Kidney epithelial cell (primary cell): ENCODE measurements at places on chromosomes 5 and 9. TPM values are rescaled to one million over a fixed set of nuclear protein-coding genes. Genes with fewer than 3 reads are reported as not detected.
A peak's percentile ranks its signal among the peaks of the same experiment; 100 is the strongest.

DNA sequence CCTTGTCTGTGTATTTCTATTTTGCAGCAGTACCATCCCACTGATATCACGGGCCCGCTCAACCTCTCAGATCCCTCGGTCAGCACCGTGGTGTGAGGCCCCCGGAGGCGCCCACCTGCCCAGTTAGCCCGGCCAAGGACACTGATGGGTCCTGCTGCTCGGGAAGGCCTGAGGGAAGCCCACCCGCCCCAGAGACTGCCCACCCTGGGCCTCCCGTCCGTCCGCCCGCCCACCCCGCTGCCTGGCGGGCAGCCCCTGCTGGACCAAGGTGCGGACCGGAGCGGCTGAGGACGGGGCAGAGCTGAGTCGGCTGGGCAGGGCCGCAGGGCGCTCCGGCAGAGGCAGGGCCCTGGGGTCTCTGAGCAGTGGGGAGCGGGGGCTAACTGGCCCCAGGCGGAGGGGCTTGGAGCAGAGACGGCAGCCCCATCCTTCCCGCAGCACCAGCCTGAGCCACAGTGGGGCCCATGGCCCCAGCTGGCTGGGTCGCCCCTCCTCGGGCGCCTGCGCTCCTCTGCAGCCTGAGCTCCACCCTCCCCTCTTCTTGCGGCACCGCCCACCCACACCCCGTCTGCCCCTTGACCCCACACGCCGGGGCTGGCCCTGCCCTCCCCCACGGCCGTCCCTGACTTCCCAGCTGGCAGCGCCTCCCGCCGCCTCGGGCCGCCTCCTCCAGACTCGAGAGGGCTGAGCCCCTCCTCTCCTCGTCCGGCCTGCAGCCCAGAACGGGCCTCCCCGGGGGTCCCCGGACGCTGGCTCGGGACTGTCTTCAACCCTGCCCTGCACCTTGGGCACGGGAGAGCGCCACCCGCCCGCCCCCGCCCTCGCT, 1.9 kb downstream of the LRRC26 start:
- DNase-seq, result no peak

Gene KIF3A
- 10.6 and 10.7 TPM in 2 replicates for total RNA-seq

GRCh38 chr5:97914483-97914882, 731.4 kb upstream of the RIOK2 start:
- no peak for DNase-seq

Gene CER1
- not detected in 2 replicates for total RNA-seq

- DNase-seq, result no peak
Observed at GRCh38 chr9:18614116-18614515, 140.2 kb downstream of the ADAMTSL1 start.

DNA sequence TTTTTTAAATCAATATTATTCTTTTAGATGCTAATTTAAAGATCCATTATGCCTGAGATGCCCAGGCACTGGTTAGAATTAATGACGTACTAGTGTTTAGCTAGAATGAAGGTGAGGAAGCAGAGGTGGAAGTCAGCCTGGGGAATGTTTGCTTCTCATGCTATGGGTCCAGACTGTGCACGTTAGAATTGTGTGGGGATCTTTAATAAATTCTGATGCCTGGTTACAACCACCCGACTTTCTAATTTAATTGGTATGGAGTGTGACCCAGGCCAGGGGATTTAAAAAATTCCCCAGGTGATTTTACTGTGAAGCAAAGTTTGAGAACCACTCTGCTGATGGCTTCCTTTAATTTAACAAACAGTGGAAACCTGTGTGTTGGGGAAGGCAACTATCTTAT, 111.1 kb downstream of the DOCK2 start:
- DNase-seq, result no peak

- DNase-seq, result no peak
Observed at GRCh38 chr5:88045931-88046461, 222.6 kb downstream of the TMEM161B start.

GRCh38 chr5:172630082-172630481, 11.0 kb upstream of the NEURL1B start:
- no peak for DNase-seq

Gene PCDHGB2
- 1.2 and 1.9 TPM in 2 replicates for total RNA-seq

DNA sequence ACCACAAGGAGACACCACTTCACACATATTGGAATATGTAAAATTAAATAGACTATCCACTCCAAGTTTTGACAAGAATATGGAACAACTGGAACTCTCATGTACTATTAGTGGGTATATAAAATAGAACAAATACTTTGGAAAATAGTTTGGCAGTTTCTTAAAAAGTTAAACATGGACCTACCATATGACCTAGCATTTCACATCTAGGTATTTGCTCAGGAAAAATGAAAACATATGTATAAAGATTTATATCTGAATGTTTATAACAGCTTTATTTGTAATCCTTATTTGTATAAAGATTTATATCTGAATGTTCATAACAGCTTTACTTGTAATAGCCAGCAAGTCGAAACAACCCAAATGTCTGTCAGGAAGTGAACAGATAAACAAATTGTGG, 49.2 kb downstream of the ERP44 start:
- no peak for DNase-seq

DNA sequence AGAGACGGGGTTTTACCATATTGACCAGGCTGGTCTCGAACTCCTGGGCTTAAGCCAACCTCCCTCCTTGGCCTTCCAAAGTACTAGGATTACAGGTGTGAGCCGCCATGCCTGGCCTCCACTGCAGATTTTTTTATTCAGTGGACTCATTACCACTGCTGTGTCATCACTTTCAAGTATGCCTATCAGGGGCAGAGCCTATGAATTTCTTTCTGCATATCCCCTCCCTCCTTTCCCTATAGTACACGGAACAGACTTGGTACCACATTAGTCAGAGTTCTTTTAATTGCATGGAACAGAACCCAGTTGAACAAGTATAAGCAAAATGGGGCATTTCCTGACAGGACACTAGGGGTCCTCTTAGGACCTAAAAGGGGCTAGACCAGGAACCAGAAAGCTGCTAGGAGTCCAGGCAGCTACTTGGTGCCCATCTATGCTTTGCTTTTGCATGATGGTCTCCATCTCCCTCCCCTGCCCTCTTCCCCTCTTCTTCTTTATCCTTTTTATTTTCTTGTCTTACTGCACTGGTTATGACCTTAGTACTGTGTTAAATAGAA, 5.8 kb downstream of the BSPRY start:
- no peak for DNase-seq

DNA sequence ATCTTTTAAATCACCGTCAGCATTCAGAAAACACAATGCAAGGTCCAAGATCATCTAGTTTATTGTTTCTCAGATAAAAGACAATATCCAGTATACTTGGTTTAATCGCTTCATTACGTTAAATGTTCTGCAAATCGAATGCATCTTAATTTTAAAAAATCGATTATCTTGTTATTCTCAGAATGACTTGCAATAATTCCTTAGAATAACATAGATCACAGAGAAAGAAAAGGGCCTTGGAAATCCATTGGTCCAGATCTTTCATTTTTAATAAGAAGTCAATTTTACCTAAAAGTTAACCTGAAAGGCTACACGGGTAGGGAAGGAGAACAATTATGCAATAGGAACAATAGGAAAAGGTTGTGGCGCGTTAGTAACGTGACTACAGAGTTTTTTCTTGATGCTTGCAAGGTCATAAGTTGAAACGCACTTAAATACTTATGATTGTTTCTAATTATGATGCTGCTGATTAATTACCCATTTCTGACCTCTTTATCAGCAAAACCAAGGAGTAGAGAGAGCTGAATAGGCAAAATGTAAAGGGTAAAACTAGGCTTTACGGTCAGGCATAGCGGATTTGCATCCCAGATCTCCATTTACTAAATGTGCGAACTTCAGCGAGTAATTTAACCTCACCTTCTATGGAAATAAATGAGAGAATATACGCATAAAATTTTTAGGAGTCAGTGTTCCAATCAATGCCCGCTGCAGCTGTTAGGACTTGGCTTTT, 769 bp upstream of the LYRM7 start:
- no peak for DNase-seq

DNA sequence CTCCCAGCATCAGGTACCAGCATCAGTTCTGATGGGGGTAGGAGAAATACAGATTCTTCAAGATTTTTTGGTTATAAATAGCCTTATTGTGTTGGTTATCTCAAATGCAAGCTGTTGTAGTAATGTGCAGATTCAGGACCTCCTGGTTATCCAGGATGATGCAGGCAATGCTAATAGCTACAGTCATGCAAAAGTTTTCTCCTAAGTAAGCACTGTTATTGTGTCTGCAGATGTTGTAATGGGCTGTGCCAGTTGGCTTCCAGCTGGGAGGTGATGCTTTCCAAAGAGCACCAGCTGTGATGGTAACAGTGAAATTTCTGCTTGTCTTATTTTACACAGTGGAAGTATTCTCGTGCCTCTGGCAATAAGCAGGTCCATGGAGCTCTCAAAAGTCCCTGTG, 719.2 kb upstream of the CTNND2 start:
- no peak for DNase-seq

GRCh38 chr5:52786391-52786790, 1.3 kb upstream of the ITGA1 start:
- no peak for DNase-seq

GRCh38 chr9:9521033-9521779, 1091.6 kb downstream of the PTPRD start:
- no peak for DNase-seq

- no peak for DNase-seq
Observed at GRCh38 chr5:149725296-149725695, 4.8 kb upstream of the PPARGC1B start.

DNA sequence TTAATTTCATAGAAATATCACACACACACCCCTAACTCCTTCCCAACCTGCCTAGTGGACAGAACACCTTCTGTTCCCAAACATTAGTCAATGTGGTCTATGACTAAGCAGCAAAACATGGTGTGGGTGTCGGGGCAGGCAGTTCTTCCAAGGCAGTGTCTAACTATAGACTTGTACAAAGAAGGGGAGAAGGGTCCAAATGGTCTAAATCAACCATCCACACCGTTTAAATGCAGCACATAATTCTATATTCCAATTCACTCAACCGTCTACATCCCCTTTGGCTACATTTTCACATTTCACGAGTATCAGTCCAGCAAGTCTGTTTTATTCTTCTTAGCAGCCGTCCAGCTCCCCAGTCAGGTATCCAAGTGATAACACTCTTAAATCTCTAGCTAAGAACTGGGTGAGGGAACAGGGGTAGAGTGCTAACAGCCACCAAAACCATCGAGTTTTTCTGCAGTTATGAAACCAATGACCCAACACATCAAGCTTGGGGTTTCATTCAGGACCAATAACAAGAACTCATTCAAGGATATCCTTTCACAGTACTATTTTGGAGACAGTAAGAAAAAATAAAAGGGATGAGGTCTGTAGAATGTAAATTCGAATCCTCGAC, 3.3 kb downstream of the ZNF608 start:
- DNase-seq, result peak; percentile 77

- no peak for DNase-seq
Observed at GRCh38 chr9:70318002-70318401, 59.2 kb downstream of the SMC5 start.

DNA sequence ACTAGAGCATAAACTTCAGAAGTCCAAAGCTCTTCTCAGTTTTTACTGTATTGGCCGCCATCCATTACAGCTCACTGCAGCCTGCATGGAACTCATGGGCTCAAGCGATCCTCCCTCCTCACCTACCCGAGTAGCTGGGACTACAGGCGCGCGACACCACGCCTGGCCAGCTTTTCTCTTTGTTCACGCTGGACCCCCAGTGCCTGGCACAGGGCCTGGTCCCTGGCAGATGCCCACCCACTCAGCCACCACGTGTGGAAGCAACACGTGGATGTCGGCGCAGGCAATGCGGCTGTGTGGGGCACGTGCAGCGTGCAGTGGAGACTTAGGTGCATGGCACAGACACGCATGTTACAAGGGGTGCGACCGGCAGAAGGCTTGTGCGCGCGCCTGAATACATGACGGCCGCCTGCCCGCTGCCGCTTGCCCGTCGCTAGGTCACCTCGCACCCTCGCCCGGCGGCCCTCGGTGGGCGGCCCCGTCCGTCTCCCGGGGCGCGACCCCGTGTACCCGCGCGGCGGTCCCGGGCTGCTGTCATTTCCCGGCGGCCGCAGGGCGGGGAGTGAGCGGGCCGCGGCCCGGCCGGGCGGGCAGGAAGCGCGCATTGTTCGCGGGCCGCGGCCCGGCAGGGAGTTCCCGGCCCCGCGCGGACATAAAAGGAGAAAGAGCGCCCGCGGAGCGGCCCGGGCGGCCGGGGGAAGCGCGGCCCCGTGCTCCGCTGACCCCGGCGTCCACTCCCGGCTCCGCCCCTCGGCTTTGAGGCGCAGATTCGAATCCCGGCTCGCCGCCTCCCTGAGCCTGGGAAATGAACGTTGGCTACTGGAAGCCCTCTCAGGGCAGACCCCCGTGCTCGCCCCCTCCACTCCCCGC, 24.1 kb upstream of the PTGS1 start:
- no peak for DNase-seq

Gene TMEM267
- total RNA-seq, result 17.9 and 25.4 TPM in 2 replicates

Gene FBN2
- total RNA-seq, result 25.2 and 31.9 TPM in 2 replicates

- no peak for DNase-seq
Observed at GRCh38 chr9:114090798-114091197, 8.3 kb downstream of the KIF12 start.

DNA sequence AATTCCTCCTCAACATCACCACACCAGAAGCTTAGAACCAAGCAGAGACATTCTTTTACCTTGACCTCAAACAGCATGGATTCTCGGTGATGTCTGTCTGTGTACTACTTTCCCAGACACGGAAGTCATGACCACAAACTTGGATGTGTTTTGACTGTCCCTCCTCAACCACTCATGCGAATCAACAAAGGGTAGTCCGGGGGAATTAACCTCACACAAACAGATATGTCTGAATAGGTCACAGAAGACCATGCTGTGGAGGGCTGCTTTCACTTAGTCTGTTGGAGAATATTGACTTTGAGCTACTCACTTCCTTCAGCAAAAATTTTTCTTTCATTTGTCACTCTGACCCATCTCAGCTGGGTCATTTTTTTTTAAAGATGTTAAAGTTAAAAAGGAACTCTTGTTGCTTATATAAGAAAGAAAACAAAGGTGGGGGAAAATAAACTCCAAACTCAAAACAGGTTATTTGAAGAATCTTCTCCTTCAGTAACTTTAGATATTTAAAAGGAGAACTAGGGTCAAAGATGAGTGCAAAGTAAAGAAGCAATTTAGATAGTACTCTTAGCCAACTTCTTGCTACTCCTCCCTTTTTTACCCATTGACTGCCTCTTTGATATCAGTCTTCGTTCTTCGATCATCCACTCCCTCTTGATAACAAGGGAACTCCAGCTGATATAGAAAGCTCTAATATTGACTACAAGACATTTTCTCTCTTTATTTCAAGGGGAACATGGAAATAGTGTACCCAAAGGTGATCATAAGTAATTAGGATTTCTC, 343.4 kb upstream of the CDH6 start:
- DNase-seq, result peak; percentile 97

DNA sequence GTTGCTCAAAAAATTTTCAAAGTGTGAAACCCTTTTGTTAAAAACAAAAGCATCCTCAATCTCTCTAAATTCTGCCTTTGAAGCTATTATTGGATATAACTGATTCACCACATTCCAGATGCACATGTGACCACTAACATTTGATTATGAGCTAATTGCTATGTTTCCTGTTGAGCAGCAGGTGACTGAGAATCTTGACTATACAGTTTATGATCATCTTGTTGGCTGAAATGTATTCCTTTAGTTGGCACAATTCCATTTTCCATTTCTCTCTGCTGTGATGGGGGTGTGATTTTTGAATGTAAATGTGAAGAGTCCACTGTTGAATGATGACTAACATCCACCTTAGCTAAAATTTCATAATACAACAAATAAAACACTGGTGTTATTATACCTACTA, 10.7 kb downstream of the LYSMD3 start:
- DNase-seq, result no peak
